ENCODE measurements at places on chromosomes 1 and 21.

GRCh38 chr1:18091660-18092446 lies 15.7 kb upstream of the IGSF21 start:
- DNase-seq: no peak

- DNase-seq: no peak
Observed at GRCh38 chr1:162305969-162306368, 70.7 kb downstream of the SPATA46 start.

DNA sequence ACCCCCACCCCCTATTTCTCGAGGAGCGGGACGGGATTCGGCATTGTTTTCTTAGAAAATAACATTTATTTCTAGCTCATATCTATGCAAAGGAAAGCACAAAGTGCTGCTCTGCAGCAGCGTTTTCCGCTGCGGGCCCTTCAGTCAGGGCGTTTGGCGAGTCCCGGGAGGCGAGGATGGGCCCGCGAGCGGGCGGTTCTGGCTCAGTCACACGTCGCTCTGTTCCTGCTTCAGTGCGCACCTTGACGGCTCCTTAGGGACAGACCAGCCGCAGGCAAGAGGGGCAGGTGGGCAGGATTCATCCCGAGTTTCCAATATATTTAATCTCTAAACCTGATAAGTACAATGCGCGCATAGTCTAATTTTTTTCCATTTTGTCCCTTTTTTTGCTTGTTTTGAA lies 5.7 kb downstream of the DMRTA2 start:
- no peak for DNase-seq

DNA sequence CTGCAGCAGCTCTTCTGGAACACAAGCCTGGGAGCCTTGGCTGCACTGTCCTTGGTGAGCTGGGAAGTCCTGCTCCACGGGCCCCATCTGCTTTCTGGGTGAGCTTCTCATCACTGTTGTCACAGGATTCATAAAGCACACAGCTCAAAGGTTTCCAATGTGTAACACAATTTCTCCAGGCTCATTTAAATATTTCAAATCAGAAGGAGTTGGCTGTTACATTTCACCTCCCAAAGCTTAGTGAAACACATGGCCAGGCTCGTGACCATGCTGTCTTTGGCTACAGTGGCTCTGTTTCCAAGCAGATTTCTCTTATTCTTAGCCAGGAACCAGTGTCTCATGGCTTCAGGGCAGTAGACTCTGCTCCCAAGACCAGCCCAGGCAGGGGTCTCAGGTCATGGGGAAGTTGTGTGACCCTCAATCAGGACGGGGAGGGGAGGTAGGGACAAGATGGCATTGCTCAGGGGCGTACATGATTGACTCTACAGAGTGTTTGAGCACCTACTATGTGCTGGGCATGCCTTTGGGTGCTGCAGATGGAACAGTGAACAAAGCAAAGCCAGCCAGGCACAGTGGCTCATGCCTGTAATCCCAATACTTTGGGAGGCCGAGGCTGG lies 353.0 kb downstream of the NPHP4 start:
- no peak for DNase-seq

DNA sequence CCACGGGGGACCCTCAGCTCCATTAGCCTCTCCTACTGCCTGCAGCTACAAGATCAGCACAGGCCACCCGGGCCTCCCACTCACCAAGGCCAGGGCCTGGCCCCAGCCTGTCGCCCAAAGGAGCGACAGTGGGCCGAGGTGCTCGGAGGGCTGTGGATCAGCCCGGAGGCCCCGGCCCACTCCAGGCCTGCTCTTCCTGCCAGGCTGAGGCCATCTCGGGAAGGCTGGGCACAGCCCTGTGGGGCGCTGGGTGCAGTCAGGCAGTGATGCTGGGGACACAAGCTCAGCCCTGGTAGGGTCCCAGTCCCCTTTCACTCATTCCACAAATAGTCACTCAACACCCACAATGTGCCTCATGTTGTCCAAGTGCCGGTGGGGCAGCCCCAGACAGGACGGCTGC lies 58.8 kb downstream of the CASZ1 start:
- no peak for DNase-seq

DNA sequence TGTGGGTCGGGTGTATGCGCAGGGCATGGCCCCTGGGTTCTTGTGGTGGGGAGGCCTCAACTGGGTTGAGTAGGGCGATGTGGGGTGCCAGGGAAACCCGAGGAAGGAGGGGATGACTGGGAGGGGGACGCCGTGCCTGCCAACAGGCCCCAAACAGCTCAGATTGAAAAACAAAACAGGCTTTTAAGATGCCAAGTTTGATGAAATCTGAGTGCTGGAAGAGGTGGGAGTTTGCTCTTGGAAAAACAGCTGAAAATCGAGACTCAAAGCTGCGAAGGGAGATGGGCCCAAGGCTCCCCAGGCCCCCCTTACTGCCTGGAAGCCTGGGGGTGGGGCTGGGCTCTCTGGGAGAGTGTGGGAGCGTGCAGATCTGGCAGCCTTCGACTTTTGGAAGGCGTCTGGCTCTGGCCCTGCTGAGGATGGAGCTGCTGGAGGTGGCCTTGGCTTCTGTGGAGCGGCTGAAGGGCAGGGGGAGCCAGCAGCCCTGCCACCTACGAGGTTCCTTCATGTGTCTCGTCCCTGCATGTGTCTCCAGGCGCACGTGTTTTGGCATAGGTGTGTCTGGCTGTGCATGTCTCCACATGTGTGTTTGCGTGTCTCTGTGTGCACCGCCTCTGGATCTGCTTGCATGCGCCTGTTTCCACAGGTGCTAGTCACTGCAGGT lies 33.3 kb downstream of the PTPRF start:
- no peak for DNase-seq
